ENCODE measurements at places on chromosomes 6 and 20.

GRCh38 chr6:44539701-44540355 is 152.3 kb downstream of the CDC5L start:
- no peak for DNase-seq

- no peak for DNase-seq
These were observed 132.9 kb upstream of the MYLIP start for GRCh38 chr6:15996030-15996429.

DNA sequence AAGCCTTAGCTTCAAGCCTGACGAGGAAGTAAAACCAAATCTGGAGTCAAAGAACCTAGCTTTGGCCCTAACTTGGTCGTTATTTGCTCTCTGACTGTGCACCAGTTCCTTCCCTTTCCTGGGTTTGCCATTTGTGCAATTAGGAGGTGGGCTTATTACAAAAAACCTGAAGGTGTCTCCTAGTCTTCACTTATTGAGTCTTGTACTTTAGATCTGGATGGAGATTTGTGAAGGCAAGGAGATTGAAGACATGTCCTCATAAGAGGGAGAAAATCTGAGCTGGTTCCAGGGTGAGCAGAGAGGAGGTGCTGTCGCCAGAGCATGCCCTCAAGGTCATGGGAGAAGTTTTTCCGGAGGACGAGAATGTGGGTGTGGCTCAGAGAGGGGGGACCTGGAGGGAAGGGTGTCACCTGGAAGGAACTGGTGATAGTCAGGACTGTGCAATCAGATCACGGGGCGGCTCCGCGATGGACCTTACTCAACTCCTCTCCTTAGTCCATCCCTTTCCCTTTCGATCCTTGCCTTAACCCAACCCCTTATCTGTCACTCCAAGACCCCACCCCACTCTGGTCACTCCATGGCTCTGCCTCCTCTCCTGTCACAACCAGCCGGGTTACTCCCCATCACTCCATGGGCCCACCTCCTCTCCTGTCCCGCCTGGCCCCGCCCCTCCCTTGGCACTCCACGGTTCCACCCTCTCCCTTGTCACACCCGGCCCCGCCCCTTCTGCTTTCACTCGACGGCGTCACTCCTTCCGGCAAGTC is 588 bp upstream of the ACSS2 start:
- peak; percentile 98 for DNase-seq

- peak; percentile 21 for DNase-seq
These were observed 816 bp downstream of the NPEPL1 start for GRCh38 chr20:58693226-58694006.

DNA sequence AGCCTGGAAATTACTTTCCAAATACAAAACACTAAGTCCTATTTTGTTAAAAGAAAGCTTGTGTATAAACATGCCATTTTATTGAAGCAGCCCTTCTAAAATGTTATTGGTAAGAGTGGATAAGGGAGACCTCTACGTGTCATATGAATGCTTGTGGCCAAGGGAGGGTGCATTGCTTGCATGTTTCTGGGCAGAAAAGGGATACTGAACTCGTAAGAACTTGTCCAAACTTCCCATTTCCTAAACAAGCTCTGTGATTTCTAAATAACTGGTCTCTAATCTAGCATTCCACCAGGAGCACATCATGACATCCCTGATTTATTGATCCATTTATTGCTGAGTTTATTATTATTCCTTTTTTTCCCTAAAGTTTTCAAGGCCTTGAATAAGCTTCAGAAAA is 474.1 kb downstream of the CD109 start:
- DNase-seq, result no peak

All from hematopoietic multipotent progenitor cell (in vitro differentiated cells).